ENCODE measurements at places on chromosomes 6 and 20.

DNA sequence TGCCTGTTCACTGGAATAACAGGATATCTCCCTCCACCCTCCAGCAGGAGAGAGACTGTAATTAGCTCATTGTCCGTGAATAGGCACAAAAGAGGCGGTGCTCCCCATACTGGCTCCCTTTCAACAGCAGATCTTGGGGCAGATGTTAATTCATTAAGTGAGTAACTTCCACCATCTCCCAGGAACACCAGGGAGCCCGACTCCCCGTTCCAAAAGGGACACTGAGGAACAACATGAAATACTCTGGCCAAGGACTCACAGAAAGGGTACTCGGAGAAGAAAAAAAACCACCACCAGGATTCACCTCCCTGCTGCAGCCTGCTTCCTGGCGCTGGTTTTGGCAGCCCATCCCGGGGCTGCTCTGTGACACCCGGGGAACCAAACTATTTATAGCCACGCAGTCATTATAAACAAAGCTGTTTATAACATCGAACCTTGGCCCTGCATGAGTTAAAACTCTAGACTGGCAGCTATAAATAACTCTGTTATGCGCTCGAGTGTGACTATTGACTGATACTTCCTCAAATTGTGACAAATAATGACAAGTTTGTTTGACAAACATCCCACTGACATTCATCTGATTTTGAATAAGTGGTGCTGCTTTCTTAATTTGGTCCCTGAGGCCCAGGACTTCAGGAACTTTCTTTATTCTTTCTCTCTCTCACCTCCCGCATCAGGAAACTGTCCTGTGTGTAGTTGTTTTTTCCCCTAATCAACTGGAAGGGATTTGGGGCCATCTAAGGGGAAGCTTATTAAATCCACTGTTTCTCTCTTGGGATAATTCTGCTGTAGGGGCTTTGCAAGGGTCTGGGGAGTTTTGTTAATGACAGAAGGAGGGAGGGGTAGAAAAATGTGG lies 521.6 kb downstream of the CD83 start:
- no peak for DNase-seq

- DNase-seq: no peak
Observed at GRCh38 chr6:90758741-90759140, 171.9 kb upstream of the MAP3K7 start.

- DNase-seq: no peak
Observed at GRCh38 chr20:53468587-53468986, 125.1 kb downstream of the ZNF217 start.

GRCh38 chr6:147589739-147590250 lies 81.3 kb downstream of the SAMD5 start:
- DNase-seq: no peak

GRCh38 chr6:163427498-163428254 lies 13.2 kb downstream of the QKI start:
- DNase-seq: no peak

DNA sequence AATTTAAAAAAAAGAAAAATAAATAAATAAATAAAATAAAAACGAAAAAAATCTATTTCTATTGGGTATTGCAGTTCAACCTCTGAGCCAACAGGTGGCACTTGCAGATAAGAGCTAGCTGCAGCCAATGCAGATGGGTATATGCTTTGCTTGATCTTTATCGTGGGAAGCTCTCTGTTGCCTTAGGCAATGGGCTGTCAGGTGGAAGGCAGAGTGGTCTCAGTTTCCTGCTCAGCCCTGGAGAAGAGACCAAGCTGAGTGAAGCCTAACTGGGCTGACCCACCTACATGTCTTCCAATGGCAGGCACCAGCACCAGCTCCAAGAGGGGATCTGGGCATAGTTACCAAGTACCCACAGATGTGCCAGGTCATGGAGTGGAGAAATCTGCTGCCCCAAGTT lies 95.0 kb downstream of the AK9 start:
- no peak for DNase-seq

GRCh38 chr6:33249732-33250630 lies 21.7 kb downstream of the VPS52 start:
- no peak for DNase-seq

GRCh38 chr20:31943052-31943471 lies 8.8 kb downstream of the PDRG1 start:
- DNase-seq: no peak

DNA sequence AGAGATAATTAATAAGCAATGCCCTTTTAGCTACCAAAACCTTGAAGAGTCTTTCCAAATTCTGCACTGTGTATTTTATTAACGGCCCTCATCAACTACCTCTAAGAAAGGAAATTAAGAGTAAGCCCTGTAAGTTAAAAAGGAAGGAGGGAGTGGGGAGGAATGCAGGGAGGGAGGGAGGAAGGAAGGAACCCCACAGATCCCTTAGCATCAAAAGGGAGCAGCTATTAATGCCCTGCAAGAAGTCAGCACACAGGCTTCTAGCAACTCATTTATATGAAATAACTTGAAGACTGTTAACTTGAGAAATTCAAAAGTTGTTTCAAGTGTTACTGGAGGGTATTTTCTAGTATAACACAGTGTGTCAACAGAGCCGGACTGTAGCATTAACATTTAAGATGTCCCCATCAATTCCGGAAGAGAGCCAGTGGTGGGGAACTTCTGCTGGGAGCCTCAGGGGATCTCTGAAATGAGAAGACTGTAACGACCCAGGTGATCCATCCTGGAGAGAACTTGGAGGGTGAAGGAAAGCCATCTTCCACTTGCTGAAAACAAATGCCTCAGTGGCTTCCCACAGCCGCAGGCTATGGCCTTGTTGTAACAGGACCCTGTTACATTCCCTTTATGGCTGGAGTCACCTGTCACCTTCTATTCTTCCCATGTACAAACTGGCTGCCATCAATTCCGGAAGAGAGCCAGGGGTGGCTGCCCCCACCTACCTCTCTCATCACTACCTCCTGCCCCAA lies 33.2 kb downstream of the SLC22A23 start:
- no peak for DNase-seq

- DNase-seq: no peak
Observed at GRCh38 chr6:168050881-168051586, 28.0 kb downstream of the FRMD1 start.

- DNase-seq: no peak
Observed at GRCh38 chr20:4063631-4064030, 48.3 kb upstream of the RNF24 start.

DNA sequence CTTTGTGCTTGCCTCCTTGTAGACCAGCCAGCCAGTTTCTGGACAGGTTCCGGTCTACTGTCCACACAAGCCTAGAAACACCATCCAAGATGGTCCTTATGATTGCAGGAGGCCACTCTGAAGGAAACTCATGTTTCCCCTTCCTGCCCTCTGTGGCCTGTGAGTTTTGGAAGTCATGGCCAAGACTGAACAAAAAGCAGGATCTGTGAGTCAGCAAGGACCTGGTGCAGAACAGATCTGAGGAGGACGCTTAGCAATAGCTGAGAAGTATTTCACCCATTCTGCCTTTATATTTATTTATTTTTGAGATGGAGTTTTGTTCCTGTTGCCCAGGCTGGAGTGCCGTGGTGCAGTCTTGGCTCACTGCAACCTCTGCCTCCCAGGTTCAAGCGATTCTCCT lies 134.6 kb upstream of the EEF1E1 start:
- no peak for DNase-seq

DNA sequence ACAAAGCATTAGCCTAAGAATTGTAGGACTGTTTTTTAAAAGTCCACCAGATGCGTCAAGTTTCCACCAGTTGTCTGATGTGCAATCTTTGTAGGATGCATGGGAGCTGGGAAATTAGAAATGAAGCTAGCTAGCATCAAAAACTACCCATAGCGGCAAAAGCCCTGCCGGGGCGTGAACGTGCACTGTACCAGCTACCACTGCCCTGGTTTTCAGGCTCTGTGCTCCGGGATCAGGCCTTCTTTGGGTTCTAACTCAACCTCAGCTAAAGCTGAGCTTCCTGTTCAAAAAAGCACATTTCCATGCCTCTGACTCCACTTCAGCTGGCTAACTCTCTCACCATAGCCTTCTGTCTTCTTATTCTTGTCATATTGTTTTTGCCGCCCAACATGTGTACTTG lies 26.9 kb upstream of the FUCA2 start:
- no peak for DNase-seq

GRCh38 chr6:10545482-10545881 lies 24.3 kb downstream of the GCNT2 start:
- no peak for DNase-seq

DNA sequence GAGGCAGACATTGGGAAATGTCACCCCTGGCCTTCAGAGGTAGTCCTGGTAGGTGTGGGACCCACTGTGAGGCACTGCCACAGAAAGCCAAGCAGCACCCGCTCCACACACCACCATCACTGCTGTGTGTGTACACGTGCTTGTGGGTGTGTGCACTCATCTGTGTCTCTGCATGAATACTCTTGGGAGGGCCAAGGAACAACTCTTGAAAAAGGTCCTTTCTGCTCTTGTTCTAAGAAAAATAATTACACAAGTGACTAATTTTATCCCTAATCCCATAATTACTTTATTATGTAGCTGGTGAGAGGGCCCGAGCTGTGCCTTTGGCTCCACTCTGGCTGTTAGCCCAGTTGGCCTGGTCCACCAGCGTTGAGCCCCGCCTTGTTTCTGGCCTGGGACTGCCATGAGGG lies 21.7 kb upstream of the EPB41L1 start:
- DNase-seq: no peak

DNA sequence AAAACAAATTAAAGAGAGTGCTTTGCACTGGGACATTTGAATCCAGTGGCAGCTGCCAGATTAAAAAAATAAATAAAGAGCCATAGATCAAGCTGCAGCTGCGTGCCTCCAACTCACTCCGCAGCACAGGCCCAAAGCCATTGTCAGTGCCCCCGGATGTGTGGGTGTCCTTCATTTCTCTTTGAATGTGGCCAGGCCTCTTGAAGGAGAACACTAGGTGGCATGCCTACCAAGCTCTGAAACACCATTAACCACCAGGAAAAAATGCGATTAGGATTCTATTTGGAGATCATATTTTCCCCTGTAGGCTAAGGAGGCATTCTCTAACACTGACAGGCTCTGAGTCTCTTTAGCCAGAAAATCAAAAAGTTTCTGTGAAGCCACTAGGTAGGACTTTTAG lies 549.8 kb downstream of the PRKN start:
- DNase-seq: no peak

GRCh38 chr20:23637282-23638221 lies at the start of gene CST3:
Gene CST3, minus strand, starts transcription at chr20:23637955. Its CDS starts 93 bp downstream, at chr20:23637862.
- peak; percentile 81 for DNase-seq

DNA sequence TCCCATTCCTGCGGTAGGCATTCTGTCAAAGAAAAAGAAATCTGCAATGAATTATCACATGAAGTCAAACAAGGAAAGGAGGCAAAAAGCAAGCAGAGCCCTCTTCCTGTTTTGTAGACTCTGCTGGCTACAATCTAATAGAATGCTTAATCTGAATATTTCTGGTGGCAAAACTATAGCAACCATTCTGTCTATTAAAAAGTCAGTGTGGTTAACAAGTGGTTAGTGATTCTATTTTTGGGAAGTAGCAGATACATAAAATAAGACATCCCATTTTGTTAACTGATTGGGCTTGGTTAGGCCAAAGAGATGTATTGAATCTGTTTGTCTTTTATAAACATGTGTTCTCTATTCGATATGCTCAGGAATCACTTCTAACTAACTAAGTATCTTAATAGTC lies 442.3 kb downstream of the CDC5L start:
- DNase-seq: no peak

- no peak for DNase-seq
Observed at GRCh38 chr6:10302566-10303235, 112.2 kb downstream of the TFAP2A start.

GRCh38 chr6:38018755-38019165 lies 199.2 kb downstream of the ZFAND3 start:
- DNase-seq: no peak

DNA sequence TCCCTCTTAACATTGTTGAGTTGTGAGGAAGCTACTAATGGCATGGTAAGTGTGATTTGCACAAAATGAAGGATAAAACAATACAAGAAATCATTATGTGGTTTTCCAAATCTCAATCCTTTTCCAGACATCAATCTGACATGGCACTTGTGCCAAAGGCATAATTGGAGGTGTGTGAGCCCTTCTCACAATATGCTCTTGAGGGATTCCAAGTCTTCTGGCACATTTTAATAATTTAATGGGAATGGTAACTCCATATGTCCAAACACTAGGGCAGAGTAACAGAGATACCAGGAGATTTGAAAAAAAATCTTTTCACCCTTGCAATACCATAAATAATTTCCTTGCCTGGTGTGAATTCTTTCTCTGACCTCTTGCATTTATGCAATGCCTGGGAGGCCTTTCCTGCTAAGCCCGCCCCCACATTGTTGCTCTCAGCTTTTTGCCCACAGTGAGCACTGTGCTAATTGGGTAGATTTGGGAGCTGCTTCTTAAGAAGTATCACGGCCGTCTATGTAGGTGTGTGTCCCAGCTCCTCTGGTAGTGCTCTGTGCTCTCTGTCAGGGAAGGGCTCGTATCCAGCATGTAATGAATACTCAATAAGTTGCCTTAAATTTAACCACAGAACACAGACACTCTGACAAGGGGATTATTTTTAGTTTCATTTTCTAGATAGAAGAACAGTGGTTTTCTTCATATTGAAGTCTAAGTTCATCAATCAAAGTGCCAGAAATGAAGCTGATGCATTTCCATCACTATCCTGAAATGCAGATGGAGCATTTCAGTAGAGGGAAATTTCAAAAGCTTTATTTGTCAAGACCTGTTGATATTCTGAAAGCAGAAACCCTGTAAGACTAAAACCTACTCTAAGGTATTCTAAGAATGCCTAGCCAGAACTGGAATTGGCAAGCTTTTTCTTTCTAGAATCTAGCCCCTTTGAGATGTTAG lies 54.4 kb upstream of the CEP85L start:
- peak; percentile 77 for DNase-seq

DNA sequence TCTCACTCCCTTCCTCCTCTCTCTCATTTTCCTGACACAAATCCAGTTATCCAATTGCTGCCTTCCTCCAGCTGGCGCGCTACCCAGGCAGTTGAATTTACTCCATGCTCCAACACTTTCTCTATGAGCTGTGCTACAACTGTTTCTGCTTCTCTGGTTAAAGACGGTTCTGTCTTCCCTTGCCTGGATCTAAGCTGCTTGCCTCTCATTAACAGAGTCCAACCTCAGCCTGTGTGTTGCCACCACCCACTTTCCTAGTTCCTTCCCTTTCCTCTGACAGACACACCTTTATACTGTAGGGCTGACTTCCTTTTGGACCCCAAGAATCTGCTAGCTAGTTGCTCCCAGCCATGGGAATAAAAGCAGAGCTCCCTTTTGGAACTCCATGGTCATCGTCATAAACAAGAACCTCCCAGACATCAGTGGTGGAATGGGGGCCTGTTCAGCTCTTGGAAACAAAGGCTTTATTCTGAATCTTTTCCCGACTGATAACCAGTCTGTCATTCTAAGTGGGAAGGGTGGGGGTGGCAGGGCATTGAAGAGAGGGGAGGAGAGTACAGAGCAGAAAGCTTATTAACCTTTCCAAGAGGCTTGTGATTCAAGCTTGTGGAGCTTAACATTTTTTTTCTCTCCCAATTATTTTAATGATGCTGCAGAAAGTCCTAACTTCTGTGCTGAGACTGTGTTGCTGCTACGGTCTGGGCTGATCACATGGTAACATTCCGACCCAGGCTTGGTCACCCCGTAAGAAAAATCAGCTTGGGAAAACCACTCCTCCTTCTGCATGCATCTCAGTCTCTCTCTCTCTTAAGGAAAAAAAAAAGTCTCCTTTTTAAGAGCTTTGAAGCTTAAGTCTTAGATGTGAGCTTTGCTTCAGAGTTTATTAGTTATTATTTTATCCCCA lies 31.3 kb upstream of the BMP2 start:
- DNase-seq: no peak

- no peak for DNase-seq
Observed at GRCh38 chr6:26484161-26484560, 15.9 kb upstream of the BTN1A1 start.
